ENCODE measurements at places on chromosomes 13 and 19. TPM values are rescaled to one million over a fixed set of nuclear protein-coding genes. Genes with fewer than 3 reads are reported as not detected.

DNA sequence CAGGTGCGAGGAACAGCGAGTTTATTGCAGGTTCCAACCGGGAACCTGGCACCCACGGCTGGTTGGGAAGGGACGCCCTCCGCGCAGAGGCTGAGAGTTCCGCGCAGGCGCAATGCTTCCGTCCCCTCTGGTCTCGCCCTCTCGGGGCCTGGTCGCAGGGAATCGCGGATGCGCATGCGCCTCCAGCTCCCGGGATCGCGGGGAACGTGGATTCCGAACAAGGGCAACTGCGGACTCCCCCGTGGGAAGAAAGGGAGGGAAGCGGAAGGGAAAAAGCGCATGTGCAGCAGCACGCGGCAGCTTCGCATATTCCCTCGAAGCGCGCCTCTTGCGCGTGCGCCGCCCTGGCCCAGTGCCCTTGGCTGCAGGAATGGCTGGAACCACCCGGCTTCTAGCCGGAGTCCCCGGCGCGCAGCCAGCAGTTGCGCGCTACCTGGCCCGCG, 1.1 kb downstream of the TSSK6 start:
- DNase-seq: no peak

- no peak for DNase-seq
These were observed 13.0 kb upstream of the SIGLEC11 start for GRCh38 chr19:49973987-49974386.

Gene MZF1
- total RNA-seq: 14.6 TPM

GRCh38 chr13:40240293-40240692, 426.1 kb downstream of the FOXO1 start:
- DNase-seq: no peak

- DNase-seq: no peak
These were observed 111.2 kb upstream of the MBNL2 start for GRCh38 chr13:97110936-97111335.

GRCh38 chr19:48274938-48275337, 5.1 kb downstream of the ZNF114 start:
- no peak for DNase-seq

DNA sequence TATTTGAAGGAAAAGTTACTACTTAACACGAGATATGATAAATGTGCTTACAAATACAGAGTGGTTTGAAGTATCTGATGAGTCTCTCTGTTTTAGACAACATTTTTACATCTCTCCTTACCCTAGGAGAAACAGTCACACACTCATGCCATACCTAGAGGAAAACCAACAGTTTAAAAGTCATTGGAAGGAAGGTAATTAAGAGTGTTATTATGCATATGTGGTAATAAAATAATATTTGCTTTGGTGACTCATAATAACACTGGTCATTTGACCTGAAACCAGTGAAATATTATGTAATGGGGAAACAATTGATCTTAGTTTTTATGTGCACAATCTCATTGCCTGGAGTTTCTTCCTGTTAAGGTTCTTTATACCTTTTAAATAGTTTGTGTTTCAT, 136.9 kb upstream of the SOX21 start:
- no peak for DNase-seq

GRCh38 chr19:47227352-47228167, 3.4 kb downstream of the BBC3 start:
- DNase-seq: peak; percentile 78

Gene DIRAS1
- 5.3 TPM for total RNA-seq

Gene BEST2
- not detected for total RNA-seq

- DNase-seq: no peak
These were observed 29.7 kb upstream of the FAM216B start for GRCh38 chr13:42751693-42752092.

Gene CGB8
- total RNA-seq: 3.3 TPM

- DNase-seq: no peak
These were observed 9.7 kb downstream of the PALM start for GRCh38 chr19:718251-718951.

Gene ZNF562
- total RNA-seq: 37.3 TPM

Gene MTRF1
- 8.5 TPM for total RNA-seq

Gene OVOL3
- total RNA-seq: not detected

GRCh38 chr19:6458695-6459261, 814 bp downstream of the SLC25A23 start:
- DNase-seq: no peak

Gene NCCRP1
- 6.8 TPM for total RNA-seq

- DNase-seq: no peak
These were observed 693 bp downstream of the XPO4 start for GRCh38 chr13:20901668-20902437.

Gene FIZ1
- total RNA-seq: 9.4 TPM

- no peak for DNase-seq
These were observed 6.9 kb upstream of the CEACAM5 start for GRCh38 chr19:41701401-41702075.

DNA sequence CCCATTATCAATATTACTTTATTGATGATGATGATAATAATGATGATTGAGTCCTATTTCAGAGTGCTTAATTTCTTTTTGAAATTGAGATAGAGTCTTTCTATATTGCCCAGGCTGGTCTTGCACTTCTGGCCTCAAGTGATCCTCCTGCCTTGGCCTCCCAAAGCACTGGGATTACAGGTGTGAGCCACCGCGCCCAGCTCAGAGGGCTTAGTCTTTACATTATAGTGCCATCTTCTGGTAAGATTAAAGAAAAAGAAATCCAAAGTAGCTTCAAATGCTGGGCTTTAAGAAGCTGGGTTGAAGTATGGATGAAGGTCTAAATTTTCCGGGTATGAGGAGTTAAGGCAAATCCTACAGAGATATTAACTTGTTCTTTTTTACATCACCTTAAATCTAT, 3.4 kb upstream of the ZNF333 start:
- DNase-seq: no peak

GRCh38 chr19:31659897-31660210, 310.6 kb upstream of the TSHZ3 start:
- DNase-seq: no peak

DNA sequence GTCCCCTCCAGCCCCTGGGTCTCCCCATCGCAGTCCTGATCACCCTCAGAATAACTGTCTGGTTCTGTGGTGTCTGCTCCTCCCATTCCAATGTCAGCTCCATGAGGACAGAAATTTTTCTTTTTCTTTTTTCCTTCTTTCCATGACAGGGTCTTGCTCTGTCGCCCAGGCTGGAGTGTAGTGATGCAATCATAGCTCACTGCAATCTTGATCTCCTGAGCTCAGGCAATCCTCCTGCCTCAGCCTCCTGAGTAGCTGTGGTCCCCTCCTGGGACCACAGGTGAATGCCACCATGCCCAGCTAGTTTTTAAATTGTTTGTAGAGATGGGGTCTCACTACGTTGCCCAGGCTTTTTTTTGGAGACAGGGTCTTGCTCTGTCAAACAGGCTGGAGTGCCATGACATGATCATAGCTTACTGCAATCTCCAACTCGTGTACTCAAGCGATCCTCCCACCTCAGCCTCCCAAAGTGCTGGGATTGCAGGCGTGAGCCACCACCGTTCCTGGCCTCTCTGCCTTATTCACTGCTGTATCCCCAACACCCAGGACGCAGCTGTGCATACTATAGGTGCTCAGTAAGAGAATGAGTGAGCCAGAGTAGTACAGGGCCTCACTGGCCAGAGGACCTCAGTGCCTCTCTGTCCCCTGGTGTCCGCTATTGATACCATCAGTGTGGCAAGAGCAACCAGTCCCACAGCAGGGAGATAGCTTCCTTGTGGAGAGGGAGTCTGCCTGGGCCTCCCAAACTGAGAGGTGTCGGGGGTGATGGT, 5.2 kb upstream of the DOCK6 start:
- DNase-seq: no peak

DNA sequence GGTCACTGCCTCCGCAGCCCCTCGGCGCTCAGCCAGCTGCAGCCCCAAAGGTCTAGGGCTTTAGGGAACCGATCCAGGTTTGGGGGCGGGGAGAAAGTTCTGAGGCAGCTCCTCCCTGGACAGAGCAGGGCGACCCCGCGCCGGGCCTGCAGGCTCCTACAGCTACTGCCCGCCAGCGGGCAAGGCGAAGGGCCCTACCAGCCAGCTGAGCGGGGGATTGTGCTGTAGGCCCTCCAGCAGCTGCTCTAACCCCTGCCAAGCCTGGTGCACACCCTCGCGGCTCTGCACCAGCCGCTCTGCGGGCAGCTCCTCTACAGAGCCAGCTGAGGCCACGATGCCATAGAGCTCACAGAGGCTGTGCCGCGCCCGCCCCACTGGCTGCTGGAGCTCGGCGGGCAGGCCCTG, 14.0 kb downstream of the PLIN4 start:
- no peak for DNase-seq

DNA sequence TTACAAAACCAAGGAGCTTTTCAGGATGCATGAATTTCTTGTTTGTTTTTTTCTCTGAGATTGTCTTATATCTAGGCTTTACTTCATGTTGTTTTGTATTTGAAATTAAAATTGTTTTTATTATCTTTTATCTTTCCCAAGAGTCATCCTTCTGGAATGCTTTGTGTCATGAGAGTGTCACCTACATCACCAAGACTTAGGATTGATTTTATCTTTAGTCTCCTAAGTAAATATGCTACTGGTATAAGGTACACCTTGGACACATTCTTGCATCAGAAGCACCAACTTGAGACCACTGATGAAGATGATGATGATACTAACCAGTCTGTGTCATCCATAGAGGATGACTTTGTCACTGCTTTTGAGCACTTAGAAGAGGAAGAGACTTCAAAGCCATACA, 26.4 kb downstream of the AKAP11 start:
- DNase-seq: no peak

DNA sequence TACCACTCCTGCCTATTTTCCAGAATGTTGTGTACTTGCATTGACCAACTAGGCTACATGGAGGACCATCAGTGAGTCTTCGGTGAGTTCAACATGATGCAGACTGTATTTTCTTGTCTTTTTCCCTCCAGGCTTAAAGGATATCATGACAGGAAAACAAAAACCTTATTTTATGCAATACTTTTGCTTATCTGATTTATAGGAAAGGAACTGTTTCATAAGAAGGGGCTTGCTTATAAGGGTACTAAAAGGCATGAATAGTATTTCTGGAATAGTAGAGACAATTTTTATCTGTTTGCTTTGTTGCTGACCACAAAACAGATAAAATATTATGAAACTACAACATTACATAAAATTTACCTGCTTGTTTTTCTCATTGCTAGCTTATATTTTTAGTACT, 374.7 kb downstream of the KLF5 start:
- no peak for DNase-seq

- DNase-seq: no peak
These were observed 10.1 kb upstream of the SLC25A42 start for GRCh38 chr19:19053508-19054314.

Gene ZNF90
- 5.1 TPM for total RNA-seq

DNA sequence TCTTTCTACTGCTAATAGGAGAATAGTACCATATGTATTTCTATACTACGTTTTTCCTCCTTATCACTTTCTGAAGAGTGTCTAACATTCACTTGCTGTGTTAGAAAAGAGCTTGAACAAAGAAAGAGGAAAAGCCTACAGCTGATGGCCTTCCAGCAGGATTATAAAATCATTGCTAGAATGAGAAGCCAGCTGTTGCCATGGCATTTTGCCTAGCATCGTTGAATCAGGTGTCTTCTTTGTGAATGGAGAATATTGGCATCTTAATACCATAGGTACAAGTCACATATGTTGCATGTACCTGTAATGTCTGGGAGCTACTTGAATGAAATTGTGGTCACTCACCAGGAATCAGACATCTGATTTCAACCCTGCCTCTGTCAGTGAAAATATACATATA, 1174.9 kb downstream of the PCDH17 start:
- DNase-seq: no peak

GRCh38 chr19:13849991-13850909, 26.7 kb upstream of the NANOS3 start:
- no peak for DNase-seq

GRCh38 chr19:12723641-12724426, at the start of gene TNPO2:
Gene TNPO2 (minus strand): TSS chr19:12723932. CDS start chr19:12720977, 2,955 bp downstream.
- peak; percentile 21 for DNase-seq

Gene ZNF836
- total RNA-seq: 9.9 TPM

DNA sequence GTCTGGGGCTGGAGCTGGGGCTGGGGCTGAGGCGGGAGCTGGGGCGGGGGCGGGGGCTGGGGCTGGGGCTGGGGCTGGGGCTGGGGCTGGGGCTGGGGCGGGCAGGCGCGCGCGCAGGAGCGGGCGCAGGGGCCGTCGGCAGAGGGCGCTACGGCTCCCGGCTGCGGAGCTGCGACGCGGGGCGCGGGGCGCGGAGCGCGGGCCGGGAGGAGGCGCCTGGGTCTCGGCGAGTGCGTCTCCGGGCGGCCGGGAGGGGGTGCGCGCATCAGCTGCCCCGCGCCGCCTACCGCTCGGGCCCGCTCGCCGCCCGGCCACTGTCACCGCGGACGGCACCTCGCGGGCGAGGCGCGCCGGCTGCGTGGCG, 422 bp upstream of the MTUS2 start:
- no peak for DNase-seq

- DNase-seq: no peak
These were observed 321.0 kb downstream of the DLEU7 start for GRCh38 chr13:50522506-50522905.

DNA sequence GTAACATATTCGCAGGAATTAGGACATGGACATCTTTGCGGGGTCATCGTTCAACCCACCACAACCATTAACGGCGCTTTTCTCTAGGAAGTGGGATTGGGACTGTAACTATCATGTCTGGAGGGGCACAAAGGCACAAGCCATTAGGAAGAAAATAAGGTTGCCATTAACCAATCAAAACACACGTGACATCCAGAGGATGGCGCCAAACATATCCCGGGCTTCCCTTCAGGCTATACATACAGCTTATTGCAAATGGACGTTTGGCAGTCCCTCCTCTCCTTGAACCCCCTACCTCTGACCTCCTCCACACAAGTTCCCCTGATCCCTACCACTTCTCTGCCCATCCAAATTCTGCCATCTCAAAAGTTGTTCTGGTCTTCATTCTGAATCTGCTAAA, 26.6 kb upstream of the GSX1 start:
- no peak for DNase-seq

DNA sequence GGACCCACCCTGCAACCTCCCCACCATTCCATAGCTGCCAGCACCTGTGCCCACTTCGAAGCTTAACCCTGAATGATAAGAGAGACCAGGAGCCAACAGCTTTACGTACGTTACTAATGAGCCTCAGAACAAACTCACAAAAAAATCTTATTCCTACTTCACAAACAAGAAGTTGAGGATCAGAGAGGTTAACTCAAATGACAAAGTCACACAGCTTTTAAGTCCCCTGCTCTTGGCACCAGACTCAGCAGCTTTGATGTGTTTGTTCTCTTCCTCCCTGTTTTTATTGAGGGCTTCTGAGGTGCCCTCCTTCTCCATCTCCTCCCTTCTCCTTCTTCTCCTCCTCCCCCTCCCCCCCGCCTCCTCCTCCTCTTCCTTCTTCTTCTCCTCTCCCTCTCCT, 115.4 kb downstream of the ZDHHC20 start:
- no peak for DNase-seq

- no peak for DNase-seq
These were observed 191.4 kb downstream of the COL4A1 start for GRCh38 chr13:110115591-110115990.

GRCh38 chr19:17554968-17555479, 425 bp upstream of the COLGALT1 start:
- no peak for DNase-seq

Gene CYP2F1
- not detected for total RNA-seq

DNA sequence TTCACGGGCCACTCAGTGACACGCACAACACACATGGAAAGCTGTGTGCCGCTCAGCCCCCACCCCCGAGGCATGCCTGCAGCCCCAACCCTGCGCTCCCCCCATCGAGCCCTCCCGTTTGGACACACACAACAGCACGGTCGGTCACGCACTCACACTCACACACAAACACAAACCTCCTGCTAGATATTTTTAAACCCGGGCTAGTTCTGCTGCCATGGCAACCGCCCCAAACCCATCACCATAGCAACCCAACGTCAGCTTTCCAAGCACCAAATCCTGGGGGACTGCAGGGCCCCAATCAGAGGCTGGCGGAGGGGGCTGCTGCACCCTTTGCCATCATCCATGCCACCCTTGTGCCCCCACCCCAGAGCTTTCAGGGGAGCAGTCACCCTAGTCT, 2.5 kb upstream of the NOVA2 start:
- DNase-seq: no peak
